ENCODE measurements at places on chromosomes 3 and 15.
A peak's percentile ranks its signal among the peaks of the same experiment; 100 is the strongest.

GRCh38 chr15:70442616-70443321 lies 320.6 kb downstream of the UACA start:
- DNase-seq = no peak

GRCh38 chr15:41928637-41929620 lies 35.1 kb upstream of the SPTBN5 start:
- no peak for DNase-seq

- DNase-seq = no peak
Observed at GRCh38 chr3:15294929-15295328, 37.5 kb downstream of the SH3BP5 start.

- DNase-seq = no peak
Observed at GRCh38 chr15:101104141-101104540, 147.7 kb downstream of the CHSY1 start.

- no peak for DNase-seq
Observed at GRCh38 chr15:80612118-80612823, 82.8 kb upstream of the ABHD17C start.

DNA sequence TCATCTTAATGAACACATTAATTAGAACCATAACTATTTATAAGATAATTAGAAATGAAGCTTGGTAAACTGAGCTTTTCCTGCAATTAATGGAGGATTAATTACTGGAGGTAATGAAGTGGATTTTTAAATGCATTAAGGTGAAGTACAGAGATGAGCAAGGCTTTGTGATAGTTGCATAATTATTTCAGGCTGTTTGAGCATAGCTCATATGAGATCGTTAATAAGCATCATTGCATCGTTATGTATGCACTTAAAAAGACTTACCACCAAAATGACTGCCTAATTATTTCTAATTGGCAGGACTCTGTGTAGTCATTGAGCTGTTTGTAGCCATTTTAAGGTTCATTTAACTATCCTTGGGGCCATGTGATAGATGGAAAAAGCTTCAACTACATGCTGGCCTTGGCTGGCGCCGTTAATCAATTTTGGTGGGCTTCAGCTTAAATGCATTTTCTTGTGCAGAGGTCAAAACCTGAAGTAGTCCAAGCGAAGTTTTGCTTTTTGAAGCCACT lies 55.3 kb downstream of the RSRC1 start:
- no peak for DNase-seq

DNA sequence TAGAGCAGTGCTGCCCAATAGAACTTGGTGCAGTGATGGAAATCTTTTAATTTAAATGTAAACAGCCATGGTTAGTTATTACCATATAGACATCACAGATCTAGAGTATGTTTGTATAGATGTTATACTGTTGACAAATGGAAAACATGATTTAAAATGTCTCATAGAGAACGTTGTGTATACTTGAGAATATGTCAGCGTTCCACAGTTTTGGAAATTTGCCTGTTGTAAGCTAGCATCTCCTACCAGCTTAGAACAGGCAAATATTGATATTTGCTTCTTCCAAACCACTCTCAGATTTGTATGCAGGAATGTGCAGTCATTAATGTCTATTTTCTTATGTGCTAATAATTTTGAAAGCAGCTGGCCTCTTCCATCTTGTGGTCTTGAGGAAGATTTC lies 8.4 kb upstream of the LXN start:
- DNase-seq = no peak

DNA sequence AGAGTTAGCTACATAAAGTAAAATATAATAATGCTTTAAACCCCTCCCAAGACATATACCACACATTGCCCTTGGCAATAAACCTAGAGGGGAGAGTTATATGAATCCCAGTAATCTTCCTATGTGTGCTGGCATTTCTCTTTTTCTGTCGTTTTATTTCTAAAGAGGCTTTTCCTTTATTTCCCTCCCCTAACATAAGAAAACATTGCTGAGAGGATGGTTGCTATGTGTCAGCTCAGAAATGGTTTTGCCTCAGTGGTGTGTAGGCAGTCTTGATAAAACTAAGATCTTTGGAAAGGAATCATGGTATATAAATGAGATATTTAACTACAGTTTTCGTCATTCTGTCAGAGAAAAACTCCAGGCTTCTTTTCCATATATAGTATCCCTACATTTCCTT lies 30.0 kb downstream of the CCDC191 start:
- no peak for DNase-seq

DNA sequence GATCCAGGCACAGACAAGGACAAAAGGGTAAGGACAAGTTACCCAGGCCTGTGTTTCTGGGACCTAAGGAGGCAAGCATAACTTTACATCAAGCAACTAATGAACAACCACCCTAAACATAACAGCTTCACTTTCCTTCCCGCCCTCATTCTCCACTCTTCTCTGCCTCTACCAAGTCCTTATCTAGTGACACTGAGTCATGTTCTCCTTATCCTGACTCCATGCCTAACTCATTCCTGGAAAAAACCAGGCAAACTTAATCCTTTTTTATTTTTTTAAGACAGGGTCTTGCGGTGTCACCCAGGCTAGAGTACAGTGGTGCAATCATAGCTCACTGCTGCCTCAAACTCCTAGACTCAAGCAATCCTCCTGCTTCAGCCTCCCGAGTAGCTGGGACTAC lies 44.5 kb downstream of the TMEM44 start:
- DNase-seq = no peak

- DNase-seq = no peak
Observed at GRCh38 chr3:176032043-176032442, 1165.2 kb downstream of the TBL1XR1 start.

DNA sequence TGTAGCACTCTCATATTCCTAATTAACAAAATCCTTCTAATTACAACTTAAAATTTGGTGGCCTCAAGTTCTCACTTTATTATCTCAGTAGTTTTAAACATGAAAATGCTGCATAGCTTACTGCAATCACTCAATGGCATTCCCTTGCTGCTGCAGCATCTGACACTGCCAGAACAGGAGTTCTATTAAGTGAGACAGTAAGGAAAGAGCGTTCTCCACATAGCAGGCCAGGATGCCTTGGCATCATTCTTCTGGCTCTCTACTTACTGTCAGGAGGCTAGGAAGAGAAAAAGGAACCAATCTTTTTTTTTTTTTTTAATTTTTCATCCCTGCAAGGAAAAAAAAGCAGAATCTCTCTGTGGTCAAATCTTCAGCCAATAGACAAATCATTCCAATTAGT lies 3.2 kb downstream of the CNBP start:
- no peak for DNase-seq

DNA sequence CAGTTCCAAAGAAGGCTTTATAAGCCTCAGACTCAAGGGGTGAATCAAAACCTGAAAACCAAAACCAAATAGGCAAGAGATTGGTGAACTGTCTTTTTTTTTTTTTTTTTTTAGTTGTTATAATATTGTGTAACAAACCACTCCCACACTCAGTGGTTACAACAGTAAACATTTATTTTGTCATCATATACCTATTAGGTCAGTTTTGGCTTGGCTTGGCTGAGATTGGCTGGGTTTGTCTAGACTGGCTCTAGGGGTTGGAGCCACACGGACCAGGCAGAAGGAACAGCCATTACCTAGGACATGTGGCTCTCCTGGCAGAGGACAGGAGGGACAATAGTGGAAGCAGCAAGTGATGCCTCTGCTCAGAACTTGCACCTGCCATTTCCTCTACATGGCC lies 26.4 kb upstream of the RYR3 start:
- no peak for DNase-seq

- no peak for DNase-seq
Observed at GRCh38 chr3:12193485-12194165, 34.9 kb upstream of the TIMP4 start.

- no peak for DNase-seq
Observed at GRCh38 chr3:125010393-125010792, 45.4 kb downstream of the HEG1 start.

DNA sequence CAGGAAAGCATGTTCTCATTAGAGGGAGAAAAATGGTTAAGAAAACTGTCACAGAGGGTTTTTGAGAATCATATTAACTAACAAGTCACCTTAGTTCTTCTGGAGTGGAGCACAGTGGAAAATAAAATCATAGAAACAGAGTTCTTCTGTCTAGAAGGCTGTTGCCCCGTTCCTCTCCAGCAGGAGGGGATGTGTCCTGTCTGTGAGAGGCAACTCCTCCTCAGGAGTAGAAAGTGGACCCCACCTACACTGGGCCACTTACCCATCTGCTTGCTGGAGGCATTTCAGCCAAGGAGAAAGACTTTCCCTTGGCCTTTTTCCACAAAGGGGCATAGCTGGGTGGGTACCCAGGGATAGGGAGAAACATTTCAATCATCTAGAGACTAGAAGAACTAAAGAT lies 106.6 kb downstream of the SSR3 start:
- DNase-seq = peak; percentile 49

DNA sequence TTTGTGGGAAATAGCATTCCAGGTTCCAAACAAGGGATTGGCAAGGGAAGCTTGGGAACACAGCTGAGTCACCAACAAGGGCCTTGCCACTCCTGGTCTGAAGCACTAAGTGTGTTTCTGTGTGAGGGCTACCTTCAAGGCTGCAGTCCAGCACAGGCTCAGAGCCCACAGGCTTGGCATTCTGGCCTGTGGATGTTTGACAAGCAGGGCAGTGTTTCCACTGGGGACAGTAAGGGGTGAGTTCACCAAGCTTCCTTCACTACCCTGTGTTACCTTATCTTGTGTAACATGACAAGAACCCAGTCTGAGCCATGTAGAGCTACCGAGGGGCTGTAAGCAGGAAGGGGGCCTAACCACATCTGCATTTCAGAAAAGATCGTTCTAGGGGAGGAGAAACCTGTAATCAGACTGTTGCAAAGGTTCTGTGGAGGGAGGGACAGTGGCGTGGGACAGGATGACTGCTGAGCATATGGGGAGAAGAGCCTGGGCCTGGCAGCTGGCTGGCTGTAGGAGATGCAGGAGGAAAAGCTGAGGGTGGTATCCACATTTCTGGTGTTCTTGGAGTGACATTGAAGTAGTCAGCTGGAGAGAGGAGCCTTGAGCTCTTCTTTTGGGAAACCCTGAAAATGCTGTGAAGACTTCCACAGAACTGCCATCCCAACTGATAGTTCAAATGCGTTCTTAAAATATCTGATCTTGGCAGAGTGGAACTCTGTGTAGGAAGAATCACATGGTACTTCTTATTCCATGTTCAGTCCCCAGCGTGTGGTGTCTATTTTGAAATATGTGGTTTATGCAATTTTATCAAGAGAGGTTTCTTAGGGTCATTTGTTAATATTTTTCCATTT lies 61.3 kb downstream of the CTDSPL start:
- no peak for DNase-seq

DNA sequence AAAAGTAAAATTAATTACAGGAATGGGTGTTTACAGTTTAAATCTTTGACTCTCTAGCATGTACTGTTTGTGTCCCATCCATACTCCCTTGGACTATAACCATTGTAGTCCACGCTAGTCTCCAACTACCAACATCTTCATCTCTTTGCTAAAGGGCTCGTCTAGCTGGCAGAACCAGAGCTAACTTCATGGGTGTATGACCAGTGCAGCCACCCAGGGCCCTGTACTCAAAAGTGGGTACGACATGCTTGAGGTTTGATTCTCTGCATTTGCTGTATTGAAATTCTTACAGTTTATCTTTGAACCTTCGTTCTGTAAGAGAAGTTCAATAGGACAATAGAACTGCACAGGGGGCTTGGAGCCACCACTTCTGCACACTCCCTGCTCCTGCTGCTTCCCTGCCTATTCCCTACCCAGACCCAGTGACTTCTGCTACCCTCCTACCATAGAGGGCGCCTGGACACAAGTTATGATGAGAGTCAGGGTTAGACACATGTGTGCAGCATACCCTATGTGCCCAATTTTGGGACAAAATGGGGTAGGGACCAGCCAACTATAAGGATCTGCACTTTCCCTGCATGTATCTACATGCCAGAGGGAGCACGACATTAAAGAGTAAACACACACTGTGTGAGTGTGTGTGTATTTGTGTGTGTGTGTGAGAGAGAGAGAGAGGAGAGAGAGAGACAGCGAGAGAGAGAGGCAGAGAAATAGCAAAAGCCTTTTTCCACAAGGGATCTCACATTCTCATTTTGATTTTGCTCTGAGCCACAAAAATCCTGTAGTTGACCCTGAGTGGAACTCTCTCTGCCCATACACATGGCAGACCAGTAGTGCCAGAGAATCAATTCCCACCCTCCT lies 59.0 kb upstream of the NECTIN3 start:
- DNase-seq = no peak

DNA sequence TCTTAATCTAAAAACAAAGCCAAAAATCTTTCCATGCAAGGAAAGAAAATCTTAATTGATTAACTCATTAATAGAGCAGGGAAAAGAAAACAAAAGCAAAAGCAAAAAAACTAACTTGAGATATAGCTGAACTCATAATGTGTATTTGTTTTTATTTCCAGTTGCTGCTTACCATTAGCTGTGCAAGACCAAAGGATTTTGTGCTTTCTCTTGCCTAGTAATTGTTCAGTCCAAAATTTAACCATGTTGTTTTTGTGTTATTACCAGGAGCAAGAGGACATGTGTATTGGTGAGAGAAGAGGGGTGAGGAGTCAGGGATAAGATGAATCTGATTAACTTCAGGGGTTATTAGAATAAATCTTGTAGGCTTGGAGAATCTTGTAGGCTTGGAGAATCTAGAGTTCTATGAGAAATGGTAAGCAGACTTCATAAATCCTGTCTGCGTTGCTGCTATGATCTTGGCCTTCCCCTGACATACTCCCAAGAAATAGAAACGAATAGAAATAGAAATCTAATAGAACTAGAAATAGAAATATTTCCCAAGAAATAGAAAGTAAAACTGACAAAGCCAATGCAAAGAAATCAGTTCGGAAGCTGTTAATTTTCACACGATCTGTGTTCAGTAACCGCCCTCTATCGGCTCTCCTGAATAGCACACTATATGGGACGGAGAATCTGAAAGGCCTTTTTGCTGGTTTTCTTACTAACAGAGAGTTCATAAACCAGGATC lies 72.6 kb upstream of the TNFSF10 start:
- peak; percentile 58 for DNase-seq

DNA sequence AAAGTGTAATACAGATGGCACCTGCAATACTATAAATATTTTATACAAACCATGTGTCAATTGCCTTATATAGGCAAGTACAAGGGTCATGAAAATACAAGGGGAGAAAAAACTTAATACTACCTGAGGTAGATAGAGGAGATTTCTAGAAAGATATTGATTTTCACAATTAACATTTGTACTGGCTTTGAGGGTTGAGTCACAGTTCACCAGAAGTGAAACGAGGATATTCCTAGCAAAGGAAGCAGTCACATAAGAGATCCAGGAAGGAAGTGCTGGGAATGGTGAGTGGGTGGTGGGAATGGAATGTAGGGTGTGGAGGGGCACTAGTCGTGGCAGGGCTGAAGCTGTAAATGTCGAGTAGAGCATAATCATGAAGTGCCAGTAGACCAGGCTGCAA lies 108.7 kb downstream of the P2RY1 start:
- no peak for DNase-seq

All from CD4-positive, alpha-beta T cell treated with Interleukin-6 for 4 hours (primary cell).